ENCODE measurements at places on chromosomes 12 and 14. TPM values are rescaled to one million over a fixed set of nuclear protein-coding genes. Genes with fewer than 3 reads are reported as not detected.

SSTR1 gene
- 24.6 TPM for polyA plus RNA-seq

GYS2 gene
- 0.03 TPM for polyA plus RNA-seq

SERPINA10 gene
- 0.90 TPM for polyA plus RNA-seq

RNU4-1 gene
- polyA plus RNA-seq = not detected

ACRBP gene
- polyA plus RNA-seq = 4.0 TPM

TAS2R42 gene
- polyA plus RNA-seq = 0.06 TPM

OASL gene
- 0.31 TPM for polyA plus RNA-seq

ANKRD9 gene
- polyA plus RNA-seq = 33.3 TPM

ASB2 gene
- 12.1 TPM for polyA plus RNA-seq

DDX23 gene
- polyA plus RNA-seq = 90.9 TPM

FGD4 gene
- 18.8 TPM for polyA plus RNA-seq

ANG gene
- 43.6 TPM for polyA plus RNA-seq
